ENCODE measurements at places on chromosomes 16 and 17. TPM values are rescaled to one million over a fixed set of nuclear protein-coding genes. Genes with fewer than 3 reads are reported as not detected.
A peak's percentile ranks its signal among the peaks of the same experiment; 100 is the strongest.

- no peak for DNase-seq
These were observed 29.8 kb upstream of the C1QL1 start for GRCh38 chr17:44997733-44998520.

GRCh38 chr17:81053041-81053970 lies 18.4 kb downstream of the BAIAP2 start:
- DNase-seq: no peak

SLC16A6 gene
- total RNA-seq: 0.14 TPM

GRCh38 chr17:67441052-67441895 lies 64.2 kb downstream of the PITPNC1 start:
- peak; percentile 40 for DNase-seq

DNA sequence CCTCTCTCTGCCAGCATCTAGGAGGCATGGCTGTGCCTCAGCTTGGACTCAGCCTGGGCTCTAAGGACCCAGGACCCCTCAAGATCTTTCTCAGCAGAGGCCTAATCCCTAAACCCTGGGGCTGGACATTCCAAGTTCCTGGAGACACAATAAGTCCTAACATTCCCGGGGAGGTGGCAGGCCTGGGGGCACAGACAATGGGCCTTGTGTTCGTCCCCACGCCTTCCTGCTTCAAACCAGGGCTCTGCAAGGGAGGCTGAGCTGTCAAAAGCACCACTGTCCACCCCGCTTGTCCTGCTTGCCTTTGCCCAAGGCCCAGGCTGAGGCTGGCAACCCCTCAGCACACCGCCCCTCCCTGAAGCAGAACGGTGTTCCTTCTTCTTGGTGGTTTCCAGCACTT lies 13.7 kb downstream of the SDK2 start:
- no peak for DNase-seq

Measured in transverse colon (tissue), 4 donors.